T-helper 2 cell treated with Interferon-gamma antibody and Interleukin-4, amounts not matched to agents 100 ng/mL and 5 ng/mL, for 36 hours (primary cell): ENCODE measurements at places on chromosomes 1 and 21. TPM values are rescaled to one million over a fixed set of nuclear protein-coding genes. Genes with fewer than 3 reads are reported as not detected.

Gene OR2T4
- not detected in 2 replicates for total RNA-seq

Gene MSH4
- total RNA-seq = 0.34 and 0.43 TPM in 2 replicates

Gene PRCC
- total RNA-seq = 83.3 and 85.5 TPM in 2 replicates

Gene S100A3
- total RNA-seq = not detected in 2 replicates

Gene ZYG11A
- 0.39 and 0.57 TPM in 2 replicates for total RNA-seq

Gene NTNG1
- total RNA-seq = not detected in 2 replicates

Gene PODN
- total RNA-seq = not detected in 2 replicates

Gene CRNN
- not detected in 2 replicates for total RNA-seq

Gene GSTM2
- 42.2 and 44.3 TPM in 2 replicates for total RNA-seq

Gene KIF17
- not detected in 2 replicates for total RNA-seq

Gene PGD
- 89.3 and 92.7 TPM in 2 replicates for total RNA-seq

Gene LEPR
- total RNA-seq = 1.9 and 2.0 TPM in 2 replicates

Gene TSPAN2
- total RNA-seq = 3.3 and 3.4 TPM in 2 replicates

Gene G0S2
- total RNA-seq = 0.89 and 1.6 TPM in 2 replicates
